ENCODE measurements at places on chromosomes 2 and 18. TPM values are rescaled to one million over a fixed set of nuclear protein-coding genes. Genes with fewer than 3 reads are reported as not detected.

DNA sequence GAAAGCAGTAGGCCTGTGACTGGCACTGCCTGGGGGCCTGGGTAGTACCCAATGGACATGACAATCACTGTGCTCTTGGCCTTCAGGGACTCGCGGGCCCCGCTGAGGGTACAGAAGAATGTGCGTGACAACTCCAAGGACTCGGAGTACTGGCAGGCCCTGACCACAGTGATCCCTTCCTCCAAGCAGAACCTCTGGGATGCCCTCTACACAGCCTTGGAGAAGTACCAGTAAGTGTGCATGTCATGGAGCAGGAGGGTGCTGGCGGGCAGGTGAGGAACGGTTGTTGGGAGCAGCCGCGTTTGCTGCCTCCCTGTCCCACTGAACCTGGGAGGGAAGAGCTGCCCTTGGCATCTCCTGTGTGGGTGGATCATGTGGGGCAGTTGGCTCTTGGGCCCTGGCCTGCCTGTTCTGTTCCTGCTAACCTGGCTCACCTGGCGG lies 23.3 kb downstream of the OTOF start:
- DNase-seq, result no peak

GRCh38 chr2:120177001-120177621 lies 46.1 kb downstream of the TMEM185B start:
- DNase-seq, result peak; percentile 83

GRCh38 chr18:80171054-80171872 lies 62.2 kb downstream of the ADNP2 start:
- DNase-seq, result peak; percentile 80

GRCh38 chr18:68666381-68666780 lies 48.5 kb downstream of the TMX3 start:
- no peak for DNase-seq

GRCh38 chr2:48116497-48116896 lies 210.2 kb upstream of the FBXO11 start:
- DNase-seq, result no peak

TMEM163 gene
- total RNA-seq, result 0.46 TPM

GRCh38 chr18:52152036-52152435 lies 188.0 kb upstream of the DCC start:
- DNase-seq, result no peak

ARHGAP28 gene
- total RNA-seq, result 1.1 TPM

FMNL2 gene
- 7.2 TPM for total RNA-seq

EML6 gene
- 0.16 TPM for total RNA-seq

GRCh38 chr2:96924775-96925747 lies 55.2 kb upstream of the SEMA4C start:
- peak; percentile 49 for DNase-seq

DNA sequence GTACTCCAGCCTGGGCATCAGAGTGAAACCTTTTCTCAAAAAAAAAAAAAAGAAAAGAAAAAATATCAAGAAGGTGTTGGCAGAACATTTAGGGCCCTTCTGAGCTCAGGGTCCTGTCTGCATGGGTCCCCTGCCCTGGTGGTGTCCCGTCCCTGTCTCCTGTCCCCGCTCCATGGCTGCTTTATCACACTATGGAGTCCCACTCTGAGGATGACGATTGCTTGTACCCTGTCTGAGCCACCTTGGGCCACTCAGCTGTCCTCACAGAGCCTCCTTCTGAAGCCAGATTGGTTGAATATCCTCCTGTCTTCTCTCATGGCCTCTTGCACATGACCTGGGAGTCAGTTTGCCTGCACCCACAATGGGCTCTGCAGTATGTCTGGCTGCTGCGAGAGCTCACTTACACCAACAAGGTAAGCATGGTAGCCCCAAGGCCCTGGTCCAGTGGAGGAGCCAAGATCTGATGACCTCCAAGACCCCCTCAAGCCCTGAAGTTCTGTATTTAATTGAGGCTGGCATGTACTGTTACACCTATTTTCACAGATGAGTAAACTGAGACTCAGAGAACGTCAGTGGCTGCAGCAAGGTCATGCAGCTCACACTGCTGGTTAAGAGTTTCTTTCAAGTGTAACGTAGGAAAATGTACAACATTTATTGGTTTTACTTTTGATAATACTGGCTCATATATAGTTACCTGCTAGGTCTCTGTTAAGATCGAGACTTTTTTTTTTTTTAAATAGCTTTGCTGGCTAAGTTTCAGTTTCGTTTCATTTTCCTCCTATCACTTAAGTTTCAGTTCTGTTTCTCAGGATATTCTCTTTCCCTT lies 16.9 kb upstream of the ZCCHC2 start:
- no peak for DNase-seq

- no peak for DNase-seq
Measured at GRCh38 chr2:171260471-171261424, 100.1 kb upstream of the TLK1 start.
